ENCODE measurements at places on chromosomes 6 and 20.

DNA sequence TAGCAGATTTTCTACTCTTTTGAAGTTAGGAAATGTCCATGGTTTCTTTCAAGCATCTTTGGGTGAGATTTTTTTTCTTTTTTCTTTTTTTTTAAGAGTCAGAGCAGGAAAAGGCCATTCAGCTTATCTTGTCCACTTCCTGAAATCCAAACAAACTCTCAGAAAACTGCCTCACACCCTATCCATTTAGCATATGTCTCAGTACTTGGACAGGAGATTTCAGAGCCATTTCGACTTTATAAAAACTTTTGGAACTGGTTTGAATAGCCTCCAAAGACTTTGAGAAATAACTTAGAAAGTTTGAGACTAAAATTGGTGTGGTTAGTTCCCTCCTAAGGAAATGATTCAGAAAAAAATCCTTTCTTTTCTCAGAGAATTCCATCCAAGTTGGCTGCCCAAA is 125.1 kb downstream of the MYLK4 start:
- DNase-seq: no peak

- no peak for DNase-seq
These were observed 147.8 kb downstream of the PHACTR3 start for GRCh38 chr20:59752101-59752586.

DNA sequence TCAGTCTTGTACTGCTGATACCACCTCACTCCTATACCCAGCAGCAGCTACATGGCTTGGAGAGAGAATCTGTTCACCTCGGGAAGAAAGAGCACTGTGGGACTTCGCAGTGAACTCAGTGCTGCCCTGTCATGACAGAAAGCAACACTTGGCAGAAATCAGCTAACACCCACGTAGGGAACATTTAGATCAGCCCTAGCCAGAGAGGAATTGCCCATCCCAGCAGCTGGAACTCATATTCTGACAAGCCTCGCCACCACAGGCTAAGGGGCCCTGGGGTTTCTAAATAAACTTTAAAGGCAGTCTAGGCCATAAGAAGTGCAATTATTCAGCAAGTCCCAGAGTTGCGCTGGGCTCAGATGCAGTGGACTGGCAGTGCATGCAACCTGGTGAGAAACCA is 1266.8 kb downstream of the GRIK2 start:
- DNase-seq: no peak

DNA sequence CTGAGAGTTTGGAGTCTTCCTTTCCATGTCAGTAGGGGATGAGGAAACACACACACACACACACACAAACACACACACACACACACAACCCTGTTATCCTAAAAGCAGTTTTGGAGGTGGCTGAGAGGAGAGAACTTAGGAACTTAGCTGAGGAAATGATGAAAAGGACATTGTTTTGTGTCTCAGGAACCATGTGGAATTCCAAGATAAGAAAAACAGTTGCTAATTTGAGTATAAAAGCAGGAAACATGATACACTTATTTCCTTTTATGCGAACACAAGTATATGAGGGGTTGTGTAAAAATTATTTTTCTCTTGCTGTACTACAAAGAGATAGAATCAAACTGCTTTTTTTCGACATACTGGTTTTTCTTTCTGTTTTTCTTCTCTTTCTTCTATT is at the start of gene MYCT1:
Gene MYCT1 (plus strand): TSS at position 264 of the 400 bp plus-strand sequence. CDS start 6 bp downstream, at position 270.
- no peak for DNase-seq

DNA sequence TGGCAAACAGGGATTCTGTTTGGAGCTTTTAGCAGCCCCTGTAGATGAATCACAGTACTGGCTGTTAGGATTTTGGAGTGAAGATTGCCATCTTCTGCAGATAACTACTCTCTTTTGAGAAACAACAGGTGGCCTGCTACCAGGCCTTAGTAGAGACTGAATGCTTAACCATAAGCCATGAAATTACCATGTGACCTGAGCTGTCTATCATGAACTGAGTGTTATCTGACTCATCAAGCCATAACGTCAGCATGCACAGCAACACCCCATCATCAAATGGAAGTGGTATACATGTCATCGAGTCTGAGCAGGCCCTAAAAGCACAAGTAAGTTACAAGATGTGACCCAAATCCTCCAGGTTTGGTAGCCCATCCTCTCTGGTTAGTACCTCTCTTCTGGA is 132.6 kb downstream of the GPR63 start:
- no peak for DNase-seq

GRCh38 chr6:21885532-21886114 is 292.1 kb downstream of the SOX4 start:
- no peak for DNase-seq

DNA sequence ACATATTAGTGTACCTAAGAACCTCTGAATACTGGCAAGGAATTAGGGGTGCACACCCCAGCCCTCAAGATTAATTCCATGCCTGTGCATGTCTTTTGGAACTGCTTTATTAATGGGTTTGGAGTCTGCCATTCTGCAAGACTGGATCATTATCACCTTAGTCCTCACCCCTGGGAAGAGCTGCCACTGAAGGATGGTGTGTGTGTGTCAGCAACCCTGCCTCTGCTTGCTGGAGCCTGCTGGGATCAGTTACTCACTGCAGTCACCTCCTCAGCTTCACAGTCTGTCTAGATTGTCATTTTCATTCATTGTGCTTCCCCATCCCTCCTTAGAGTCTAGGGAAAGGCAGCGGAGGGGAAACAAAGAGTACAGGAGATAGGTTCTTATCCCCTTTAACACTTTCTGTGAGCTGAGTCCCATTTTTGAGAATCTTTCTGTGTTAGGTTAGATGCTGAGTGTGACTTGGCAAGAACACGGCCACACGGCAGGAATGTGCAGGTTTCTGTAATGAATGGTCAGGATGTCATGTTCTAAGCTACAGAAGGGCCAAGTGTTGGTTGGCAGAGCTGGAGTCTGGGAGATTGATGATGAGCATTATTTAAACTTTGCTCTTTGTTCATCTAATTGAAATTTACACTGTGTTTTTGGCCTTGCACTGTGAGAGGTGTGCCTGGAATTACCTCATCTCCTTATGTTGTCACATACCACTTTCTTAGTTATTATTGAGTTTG is 21.1 kb downstream of the GHRH start:
- DNase-seq: no peak

DNA sequence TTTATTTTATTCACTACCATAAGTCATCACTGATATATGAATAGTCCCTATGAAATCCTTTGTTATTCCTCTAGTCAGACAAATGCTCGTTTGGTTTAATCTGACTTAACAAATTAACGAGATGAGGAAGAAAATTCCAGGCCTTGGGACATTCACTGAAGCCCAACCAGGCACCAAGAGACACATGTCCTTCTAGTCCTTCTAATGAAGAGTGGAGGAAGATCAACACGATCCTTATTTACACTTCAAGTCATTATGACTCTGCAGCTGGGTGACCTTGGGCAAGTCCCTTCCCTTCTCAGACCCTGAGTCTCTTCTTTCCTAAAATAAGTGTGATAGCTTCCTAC is 117.5 kb downstream of the CEBPB start:
- no peak for DNase-seq

GRCh38 chr6:45896783-45897441 is 118.7 kb downstream of the CLIC5 start:
- DNase-seq: no peak

GRCh38 chr6:33174784-33175183 is 17.5 kb downstream of the COL11A2 start:
- DNase-seq: no peak

GRCh38 chr6:97456070-97456469 is 173.1 kb upstream of the MMS22L start:
- DNase-seq: no peak

DNA sequence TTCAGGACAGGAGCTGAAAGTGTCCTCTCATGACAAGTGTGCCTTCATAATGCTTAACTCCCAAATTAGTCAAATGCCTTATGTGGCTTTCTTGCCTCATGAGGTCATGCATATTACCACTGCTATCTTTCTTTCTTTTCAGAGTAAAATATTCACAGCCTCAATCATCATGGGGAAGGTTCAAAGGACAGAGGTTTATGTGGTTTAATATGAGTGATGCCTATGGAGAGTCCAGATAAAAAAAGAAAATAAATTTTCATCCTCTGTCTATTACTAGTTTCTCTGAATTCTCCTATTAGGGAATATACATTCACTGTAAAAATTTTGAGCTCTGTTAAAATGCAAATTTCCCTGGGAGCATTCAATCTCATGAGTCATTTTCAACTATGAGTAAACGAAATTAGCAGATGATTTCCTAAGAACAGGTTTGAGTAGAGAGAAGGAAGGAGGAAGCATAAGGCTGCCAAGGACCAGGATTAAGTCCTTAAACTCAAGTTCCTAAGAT is 396.9 kb upstream of the ADGRB3 start:
- no peak for DNase-seq

GRCh38 chr6:34549026-34549803 is 6.9 kb downstream of the SPDEF start:
- no peak for DNase-seq

GRCh38 chr20:51382986-51383821 is 159.3 kb downstream of the NFATC2 start:
- peak; percentile 49 for DNase-seq

- DNase-seq: no peak
These were observed 19.7 kb upstream of the UTRN start for GRCh38 chr6:144265390-144265789.

- DNase-seq: no peak
These were observed 105.5 kb downstream of the TULP4 start for GRCh38 chr6:158417760-158418098.

DNA sequence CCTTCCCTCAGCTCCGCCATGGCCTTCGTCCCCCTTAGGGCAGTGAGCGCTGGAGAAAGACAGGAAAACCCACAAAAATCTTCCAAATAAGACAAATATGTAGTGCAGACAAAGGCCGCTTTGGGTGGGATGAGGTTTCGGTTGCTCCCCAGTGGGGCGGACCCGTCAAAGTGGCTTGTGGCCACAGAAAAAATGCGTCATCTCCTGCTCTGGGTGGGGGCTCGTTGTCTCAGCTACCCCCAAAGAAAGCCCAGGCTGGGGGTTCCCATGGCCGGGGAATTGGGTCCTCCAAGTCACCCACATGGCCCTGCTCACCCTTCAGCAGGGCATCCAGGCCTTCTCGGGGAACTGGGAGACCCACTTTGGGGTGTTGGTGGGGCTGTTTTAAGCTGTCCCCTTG is 21.9 kb upstream of the SCUBE3 start:
- DNase-seq: no peak

DNA sequence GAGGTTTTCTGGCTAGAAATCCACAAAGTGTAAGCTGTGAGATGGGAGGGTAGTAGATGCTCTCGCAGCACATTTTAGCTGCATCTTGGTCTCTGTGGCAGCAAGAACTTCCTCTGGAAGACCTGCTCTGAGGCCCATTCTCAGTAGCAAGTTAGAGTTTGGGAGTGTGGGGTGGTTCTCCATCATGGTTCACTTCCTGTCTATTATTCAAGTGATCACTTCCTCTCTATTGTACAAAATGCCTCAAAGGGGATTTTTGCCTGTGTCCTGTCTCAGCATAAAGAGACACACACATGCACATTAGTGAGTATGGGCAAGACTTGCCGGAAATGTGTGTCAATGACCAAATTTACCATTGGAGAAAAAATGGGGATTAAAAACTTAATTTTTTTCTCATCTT is 42.5 kb downstream of the LYRM2 start:
- DNase-seq: no peak

DNA sequence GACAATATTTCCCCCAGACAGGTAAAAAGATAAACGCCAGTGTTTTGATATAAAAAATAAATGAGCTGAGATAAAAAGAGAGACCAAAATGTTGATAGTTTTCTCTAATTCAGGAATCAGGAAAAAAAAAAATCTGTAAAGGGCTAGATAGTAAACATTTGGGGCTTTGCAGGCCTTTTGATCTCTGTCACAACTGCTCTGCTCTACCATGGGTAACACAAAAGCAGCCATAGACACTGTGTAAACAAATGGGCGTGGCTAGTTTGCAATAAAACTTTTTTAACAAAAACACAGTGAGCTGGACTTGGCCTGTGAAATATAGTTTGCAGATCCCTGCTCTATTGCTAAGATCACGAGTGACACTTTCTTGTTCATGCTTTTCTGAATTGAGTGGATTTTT is 219.1 kb upstream of the STXBP5 start:
- DNase-seq: no peak

DNA sequence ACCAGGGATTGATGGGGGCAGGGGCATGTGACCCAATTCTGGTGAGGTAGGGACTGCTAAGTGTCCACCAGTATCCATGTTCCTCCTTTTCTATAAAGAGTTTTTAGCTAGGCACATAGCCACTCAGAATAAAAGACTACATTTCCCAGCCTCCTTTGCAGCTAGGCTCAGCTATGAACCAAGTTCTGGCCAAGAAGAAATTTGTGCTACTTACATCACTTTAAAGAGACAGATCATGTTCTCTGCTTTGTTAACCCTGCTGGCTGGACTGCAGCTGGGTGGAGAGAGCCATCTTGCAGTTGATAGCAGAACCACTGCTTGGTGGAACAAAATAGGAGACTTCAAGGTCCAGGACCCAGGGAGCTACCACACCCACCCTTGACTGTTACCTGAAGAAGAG is 5.3 kb upstream of the CCM2L start:
- no peak for DNase-seq

DNA sequence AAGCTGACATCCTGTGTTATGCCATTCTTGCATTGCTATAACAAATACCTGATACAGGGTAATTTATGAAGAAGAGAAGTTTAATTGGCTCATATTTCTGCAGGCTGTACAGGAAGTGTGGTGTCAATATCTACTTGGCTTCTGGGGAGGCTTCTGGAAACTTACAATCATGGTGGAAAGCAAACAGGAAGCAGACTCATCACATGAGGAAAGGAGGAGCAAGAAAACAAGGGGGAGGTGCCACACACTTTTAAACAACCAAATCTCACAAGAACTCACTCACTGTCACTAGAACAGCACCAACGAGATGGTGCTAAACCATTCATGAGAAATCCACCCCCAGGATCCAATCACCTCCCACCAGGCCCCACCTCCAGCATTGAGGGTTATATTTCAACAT is 143.1 kb upstream of the GGTLC1 start:
- DNase-seq: no peak

DNA sequence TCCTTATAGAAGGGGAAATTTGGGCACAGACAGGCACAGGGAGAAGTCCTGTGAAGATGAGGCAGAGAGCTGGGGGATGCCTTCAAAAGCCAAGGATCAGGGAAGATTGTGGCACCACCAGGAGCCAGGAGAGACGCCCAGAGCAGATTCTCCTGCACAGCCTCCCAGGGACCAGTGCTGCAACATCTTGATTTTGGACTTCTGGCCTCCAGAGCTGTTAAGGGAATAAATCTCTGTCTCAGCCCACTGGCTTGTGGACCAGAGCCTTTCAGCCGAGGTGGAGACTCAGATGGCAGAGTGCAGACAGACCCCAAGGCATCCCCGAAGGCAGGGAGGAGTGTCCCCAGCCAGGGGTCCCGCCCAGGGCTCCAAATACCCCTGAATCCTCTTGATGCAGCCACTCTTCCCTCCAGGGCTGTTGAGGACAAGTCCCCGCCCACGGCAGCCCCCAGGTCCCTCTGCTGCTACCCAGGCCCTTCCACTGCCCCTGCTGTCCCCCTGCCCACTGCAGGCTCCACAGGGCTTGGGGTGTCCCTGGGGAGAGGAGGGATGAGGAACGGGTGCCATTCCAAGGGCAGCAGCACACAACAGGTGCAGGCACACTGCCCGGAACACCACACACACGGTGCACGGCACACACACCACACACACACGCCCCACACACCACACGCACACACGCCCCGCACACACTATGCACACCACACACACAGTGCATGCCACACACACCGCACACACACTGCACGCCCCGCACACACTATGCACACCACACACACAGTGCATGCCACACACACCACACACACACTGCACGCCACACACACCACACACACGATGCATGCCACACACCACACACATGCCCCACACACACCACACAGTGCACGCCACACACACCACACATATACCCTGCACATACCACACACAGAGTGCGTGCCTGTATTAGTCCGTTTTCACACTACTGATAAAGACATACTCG is 311.4 kb downstream of the TAF4 start:
- no peak for DNase-seq

Measured in NCI-H2081 treated with DMSO at 0.1 percent for 48 hours (cell line).